Right kidney (tissue), 9 donors: ENCODE measurements at places on chromosomes 12 and 14.

GRCh38 chr12:58728397-58728796, 191.9 kb downstream of the LRIG3 start:
- no peak for DNase-seq

- DNase-seq = peak; percentile 4
Measured at GRCh38 chr14:31142455-31143087, 65.0 kb downstream of the HECTD1 start.

DNA sequence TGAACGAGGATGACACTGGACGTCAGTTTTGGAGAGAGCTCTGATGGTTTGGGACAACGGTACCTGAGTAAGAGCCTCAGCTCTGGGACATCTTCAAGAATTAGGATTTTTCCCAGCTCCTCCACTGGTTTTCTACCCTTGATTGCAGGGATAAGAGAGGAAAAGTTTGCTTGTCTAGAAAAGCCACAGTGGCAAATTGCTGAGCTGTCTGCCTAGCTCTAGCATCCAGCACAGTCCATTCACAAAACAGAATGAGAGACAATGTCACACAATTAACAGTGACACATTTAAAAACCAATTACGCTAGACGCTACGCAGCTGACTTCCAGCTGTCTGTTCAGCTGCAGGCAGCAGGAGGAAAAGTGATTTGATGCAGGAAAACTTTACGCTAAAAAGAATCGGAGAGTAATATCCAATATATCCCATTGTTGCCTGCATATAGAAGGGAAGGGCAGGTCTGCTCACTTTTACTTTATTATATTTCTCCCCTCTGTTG, 168.1 kb upstream of the PRICKLE1 start:
- DNase-seq = peak; percentile 25

DNA sequence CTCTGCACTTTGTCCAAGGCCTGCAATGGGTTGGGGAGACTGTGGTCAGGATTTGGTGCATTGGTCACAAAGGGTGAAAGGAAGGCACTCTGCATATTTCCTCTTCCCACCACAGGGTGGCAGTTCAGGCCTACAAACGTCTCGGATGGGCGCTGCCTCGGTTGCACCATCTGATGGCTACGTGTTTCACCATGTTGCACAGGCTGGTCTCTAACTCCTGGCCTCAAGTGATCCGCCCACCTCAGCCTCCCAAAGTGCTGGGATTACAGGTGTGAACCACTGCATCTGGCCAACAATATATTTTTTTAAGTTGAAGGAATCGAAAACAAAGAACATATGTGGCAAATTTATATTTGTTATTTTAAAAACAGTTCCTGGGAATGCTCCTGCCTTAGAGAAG, 35.1 kb downstream of the TMBIM6 start:
- peak; percentile 46 for DNase-seq

DNA sequence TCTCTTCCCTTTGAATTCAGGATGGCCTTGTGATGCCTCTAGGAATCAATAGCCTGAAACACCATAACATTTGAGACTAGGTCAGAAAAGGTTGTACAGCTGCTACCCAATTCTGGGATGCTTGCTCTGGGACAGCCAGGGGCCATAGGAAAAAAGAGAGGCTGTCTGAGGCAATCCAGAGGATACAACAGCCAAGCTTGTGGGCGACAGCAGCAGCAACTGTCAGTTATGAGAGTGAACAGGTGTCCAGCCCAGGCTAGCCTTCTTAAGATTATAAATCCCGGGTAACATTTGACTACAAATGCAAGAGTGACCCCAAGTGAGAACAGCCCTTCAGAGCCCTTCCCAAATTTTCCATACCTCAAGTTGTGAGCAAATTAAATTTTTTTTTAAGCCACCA, 11.1 kb downstream of the DCN start:
- no peak for DNase-seq

DNA sequence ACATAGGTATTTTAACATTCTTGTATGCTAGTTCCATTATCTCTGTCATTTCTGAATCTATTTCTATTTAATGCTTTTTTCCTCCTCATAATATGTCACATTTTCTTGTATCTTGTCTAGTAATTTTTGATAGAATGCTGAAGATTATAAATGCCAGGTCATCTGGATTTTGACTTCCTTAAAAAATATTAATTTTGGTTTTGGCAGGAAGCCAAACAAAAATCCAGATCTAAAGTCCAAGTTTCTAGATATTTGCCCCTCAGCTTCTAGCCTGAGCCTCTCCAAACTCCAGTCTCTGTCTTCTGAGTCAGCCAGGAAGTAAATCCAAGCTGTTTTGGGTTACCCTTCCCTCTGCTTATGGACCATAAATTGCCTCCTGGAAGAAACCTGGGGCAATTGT, 335.4 kb downstream of the APAF1 start:
- DNase-seq = no peak

GRCh38 chr12:64323476-64324225, 66.9 kb downstream of the C12orf56 start:
- no peak for DNase-seq

- no peak for DNase-seq
Measured at GRCh38 chr12:31605531-31605930, 14.6 kb upstream of the DENND5B start.

DNA sequence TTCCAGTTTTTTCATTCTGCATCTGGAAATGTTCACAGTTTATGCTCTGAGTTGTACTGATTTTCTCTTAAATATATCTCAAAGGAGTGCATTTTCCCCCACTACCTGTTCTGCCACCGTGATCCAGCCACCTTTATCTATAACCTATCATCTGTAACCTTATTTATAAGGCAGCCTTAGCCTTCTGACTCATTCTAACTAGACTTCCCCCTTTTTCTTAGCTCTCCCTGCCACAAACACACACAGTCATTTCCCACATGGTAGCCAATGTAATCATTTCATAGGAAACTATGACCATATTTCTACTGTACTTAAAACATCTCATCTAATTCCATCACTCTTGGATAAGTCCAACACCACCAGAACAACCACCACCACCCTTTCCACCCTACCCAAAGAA, 10.8 kb upstream of the GYS2 start:
- no peak for DNase-seq

DNA sequence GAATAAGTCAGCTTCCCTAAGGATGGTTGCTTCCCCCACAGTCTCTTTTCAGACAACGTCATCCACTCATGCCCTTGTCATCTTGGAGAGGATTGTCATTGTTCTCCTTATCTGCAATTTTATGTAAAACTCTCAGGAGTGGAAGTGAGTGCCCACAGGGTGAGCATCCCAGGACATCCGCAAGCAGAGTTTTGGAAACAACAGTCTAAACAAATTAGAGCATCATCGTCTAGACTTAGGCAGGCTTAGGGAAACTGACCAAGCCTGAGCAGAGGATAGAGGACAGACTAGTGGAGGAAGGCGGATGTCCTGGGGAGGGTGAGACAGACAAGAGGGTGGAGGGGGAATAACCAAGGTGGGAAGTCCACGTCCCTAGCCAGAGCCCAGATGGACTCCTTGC, 63.7 kb upstream of the BDKRB2 start:
- no peak for DNase-seq

- no peak for DNase-seq
Measured at GRCh38 chr12:65756956-65757511, 67.2 kb upstream of the HMGA2 start.
